ENCODE measurements at places on chromosomes 1 and 21.

DNA sequence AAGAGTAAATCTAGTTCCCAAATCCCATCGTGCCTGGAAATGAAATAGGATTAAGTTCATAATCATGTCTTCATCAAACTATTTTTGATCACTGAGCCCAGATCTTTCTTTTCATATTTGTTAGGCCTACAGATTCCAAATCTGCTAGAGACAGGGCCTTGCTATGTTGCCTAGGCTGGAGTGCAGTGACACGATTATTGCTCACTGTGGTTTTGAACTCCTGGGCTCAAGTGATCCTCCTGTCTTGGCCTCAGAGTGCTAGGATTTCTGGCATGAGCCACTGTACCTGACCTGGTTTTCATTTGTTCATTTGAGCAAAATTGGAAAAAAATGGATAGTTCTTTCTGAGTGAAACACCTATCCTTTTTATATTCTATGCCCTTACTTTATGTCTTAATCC is 28.0 kb upstream of the DIPK1A start:
- DNase-seq, result no peak

- DNase-seq, result no peak
These were observed 4.6 kb upstream of the ATP13A2 start for GRCh38 chr1:17016317-17016661.

DNA sequence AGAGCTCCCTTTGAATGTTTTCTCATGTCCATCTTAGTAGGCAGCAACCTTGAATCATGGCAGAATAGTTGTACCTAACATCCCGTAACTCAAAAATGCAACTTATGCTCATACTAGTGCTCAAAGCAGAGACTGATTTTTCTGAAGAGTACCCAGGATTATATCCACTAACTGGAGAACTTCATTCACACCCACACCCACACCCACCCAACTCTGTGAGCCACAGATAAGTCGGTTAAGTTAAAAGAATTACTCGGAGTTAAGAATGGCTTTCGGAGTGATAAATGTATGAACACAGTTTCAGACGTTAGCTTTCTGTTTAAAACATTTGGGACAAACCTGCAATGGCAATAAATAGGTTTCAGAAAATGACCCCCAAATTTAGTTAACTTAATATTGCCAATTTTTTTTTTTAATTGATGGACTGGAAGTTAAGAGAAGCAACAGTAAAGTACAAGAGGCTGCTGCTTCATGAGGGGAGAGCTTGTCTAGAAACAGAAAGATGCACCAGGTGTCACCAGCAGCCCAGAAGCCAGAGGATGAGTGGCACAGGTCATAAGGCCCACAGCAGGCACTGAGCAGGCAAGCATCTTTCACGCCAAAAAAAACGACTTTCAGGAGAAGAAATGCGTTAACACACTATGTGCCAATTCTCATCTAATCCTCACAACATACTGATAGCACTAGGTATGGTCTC is 48.4 kb upstream of the C1orf198 start:
- no peak for DNase-seq

DNA sequence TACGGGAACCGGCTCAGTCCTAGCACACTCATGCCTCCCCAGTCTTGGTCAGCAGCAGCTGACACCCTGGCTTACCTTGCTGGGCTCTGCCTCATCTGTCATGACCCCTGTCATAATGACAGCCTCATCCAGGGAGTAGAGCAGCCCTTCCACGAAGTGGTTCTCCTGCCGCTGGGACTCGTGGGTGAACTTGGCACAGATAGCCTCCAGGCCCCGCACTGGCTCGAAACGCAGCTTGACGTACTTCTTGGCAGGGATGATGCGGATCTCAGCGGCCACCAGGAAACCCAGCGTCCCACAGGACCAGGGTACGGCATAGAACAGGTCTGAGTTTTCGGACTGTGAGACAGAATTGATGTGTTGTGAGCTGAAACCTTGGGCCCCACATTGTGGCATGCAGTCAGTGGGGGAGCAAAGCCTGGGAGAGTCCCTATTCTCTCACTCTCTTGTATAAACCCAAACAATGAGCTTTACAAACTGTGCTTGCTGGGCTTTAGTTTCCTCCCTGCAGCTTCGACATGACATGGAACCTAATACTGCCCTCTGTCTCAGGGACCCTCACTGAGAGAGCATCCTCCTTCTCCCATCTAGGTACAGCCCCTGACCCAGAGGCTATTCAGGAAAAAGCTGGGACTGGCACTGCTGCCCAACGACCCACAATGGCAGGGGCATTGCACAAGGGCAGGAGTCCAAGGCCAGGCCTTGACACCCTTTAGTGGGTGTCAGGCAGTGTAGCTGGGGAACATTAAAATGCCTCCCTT is 15.5 kb downstream of the DHCR24 start:
- DNase-seq, result no peak

DNA sequence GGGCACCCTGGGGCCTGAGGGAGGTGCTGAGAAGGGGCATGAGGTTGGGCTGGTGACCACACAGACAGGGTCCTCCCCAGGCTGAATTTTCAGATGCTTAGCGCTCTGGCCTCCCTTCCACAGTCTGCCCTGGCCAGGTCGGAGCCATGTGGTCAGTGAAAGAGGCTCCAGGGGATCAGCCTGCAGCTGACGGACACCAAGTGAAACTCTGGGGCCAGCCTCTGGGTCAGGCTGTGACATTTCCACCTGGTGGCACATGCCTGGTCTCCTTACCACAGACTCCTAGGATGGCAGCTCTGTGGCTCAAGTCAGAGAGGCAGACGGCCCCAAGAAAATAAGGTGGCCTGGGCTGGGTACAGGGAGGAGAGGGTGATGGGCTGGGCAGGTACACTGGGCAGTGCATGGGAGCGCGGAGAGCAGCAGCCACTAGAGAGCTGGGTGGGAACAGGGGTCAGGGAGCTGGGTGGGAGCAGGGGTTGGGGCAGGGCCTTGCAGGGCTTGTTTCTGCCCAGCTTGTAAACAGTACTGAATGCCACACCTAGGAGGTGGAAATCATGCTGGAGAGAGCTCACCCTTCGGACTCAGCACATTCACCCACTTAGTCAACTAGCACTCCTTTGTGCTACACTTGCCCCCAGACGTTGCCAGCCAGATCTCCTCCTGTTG is 20.7 kb upstream of the ADARB1 start:
- no peak for DNase-seq

DNA sequence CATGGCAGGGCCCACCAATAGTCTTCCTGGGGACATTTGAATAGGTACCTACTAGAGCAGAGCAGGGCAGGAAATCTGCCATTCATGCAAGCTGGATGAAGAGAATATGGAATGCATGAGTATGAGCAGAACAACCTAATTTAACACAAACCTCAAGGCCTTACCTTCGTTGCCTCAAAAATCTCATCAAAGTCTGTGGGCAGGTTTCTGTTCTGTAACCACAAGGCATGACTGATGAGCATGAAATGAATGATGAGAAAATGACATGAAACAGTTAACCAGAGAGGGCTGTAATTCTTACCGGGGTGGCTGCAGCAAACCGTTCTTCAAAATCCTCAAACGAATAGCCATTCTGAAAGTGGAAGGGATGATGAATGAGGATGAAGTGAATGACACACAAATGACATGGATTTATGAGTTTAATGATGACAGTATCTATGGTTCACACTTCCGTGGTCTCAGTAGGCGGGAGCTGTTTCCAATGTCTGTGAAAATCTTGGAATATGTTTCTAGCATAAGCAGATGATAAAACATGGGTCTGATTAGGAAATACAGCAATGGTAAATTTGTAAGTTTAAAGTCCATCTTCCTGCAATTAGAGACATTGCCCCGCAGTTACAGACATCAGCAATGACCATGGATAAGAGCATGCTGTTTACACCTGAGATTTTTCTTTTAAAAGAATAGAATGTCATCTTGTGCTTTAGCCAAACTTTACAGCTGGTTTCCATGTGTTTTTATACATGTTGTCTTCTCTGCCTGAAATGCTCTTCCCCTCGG is 67.6 kb upstream of the C8B start:
- no peak for DNase-seq

GRCh38 chr1:108190686-108191416 is 9.3 kb downstream of the SLC25A24 start:
- no peak for DNase-seq

GRCh38 chr21:39531840-39532239 is 80.1 kb downstream of the SH3BGR start:
- DNase-seq, result no peak

- no peak for DNase-seq
These were observed 1.0 kb downstream of the RNF223 start for GRCh38 chr1:1072849-1073742.

- no peak for DNase-seq
These were observed 39.4 kb downstream of the LTN1 start for GRCh38 chr21:28953247-28953646.

DNA sequence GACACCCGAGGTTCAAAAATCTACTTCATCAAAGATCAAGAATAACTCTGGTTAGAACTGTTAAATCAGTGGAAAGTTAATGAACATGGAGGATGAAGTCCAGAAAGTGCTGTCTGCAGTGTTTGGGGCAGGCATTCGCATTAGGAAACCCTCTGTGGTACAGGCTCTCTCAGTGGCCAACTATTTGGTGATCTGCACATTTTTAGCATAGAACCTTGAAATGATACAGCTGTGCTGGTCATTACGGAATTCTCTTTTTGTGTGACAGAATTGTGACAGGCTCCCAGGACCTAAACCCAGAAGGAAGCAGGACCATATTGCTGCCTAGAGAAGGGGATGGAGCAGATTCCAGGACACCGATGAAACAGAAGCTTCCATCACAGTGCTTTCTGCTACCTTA is 89.0 kb downstream of the SLC45A1 start:
- no peak for DNase-seq

DNA sequence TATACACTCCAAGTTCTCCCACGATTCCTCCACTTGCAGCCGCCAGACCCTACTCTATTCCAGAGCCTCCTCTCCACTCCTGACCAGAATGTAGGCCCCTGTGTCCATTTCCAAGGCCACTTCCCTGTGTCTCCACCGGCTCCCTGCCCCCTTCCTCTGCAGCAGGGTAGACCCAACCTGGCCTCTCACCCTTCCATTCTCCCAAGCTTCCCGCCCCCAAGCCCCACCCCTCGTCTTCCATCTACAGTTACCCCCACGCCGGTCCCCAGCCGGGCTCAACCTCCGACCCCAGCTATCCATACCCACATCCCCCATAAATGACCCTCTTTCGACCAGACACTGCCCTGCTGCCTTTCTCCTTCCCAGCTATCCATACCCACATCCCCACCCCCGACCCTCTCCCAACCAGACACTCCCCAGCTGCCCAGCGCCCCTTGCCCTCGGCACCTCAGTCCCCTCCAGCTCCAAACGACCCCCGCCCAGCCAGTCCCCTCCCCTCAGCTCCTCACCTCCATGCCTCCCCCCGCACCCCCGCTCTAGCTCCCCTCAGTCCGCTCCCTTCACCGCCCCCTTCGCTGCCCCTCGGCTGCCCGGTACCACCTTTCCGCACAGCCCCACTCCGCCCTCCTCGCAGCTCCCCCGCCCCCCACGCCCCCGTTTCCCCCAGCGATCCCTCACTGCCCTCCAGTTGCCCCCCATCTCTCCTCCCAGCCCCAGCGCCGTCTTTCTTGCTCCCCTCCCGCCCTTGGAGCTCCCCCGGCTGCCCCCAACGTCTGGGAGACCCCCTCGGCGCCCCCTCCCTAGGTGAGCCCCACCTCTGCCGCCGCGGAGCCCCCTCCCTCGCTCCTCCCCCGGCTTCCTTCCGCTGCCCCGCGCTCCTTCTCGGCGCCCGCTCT is 670 bp downstream of the RAB3B start:
- DNase-seq, result no peak

DNA sequence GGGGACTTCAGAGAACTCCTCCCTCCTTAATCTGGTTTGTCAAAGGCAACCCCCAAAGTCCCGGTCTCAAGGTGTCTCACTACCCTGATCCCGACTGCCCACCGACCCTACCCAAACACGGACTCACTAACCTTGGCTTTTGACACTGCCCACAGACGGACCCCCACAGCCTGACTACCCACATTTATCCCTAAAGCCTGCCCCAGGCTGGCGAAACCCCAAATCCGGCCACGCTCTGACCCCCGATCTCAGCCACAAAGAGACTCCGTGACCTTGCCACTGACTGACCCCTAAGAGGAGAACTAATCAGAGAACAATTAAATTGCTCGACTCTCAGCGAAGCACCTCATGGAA is 5.2 kb downstream of the ID3 start:
- no peak for DNase-seq

- no peak for DNase-seq
These were observed 24.1 kb upstream of the EGLN1 start for GRCh38 chr1:231446138-231446537.

GRCh38 chr1:98336472-98337083 is 324.9 kb upstream of the SNX7 start:
- no peak for DNase-seq

- DNase-seq, result no peak
These were observed 13.1 kb upstream of the NHLH2 start for GRCh38 chr1:115854005-115854404.

DNA sequence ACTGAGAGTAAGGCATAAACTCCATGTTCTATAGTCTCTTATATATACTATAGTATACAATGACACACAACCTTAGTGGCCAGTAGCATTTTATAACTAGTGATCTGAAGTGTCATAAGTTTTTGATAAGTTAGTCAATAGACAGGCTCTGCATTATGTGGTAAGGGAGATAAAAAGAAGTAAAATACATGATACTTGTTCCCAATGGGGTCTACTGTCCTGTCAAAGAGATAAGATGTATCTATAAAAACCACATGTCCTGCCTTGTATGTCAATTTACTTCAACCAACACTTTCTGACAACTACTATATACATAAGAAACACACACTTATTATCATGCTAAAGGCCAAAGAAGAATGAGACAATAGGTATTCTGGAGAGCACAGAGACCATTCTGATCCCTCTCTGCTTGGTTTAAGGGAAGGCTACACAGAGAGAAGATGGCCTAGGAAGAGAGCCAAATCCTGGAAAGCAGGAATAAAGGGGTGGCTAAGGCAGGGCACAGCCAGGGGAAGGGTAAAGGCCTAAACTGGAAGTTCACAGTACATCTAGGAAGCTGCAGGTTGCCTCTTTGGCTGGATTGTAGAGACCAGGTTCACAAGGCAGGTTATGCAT is 91.4 kb downstream of the LYST start:
- DNase-seq, result no peak

DNA sequence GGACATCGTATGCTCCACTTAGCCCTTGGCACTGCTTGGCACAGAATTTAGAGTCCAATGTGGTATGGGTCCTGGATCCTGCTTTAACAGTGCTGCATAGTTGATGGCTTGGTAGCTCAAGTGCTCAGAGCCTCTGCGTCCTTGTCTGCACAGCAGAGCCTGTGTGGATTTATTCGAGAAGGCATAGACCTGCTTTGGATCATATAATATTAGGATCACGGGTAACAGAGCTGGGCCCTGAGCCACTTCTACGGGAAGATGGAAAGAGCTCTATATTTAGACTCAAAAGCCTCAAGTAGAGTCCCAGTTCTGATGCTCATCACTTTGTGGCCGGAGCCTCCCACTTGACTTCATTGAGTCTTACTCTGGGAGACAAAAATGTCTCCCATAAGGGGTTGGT is 164.4 kb upstream of the EDN2 start:
- DNase-seq, result no peak

DNA sequence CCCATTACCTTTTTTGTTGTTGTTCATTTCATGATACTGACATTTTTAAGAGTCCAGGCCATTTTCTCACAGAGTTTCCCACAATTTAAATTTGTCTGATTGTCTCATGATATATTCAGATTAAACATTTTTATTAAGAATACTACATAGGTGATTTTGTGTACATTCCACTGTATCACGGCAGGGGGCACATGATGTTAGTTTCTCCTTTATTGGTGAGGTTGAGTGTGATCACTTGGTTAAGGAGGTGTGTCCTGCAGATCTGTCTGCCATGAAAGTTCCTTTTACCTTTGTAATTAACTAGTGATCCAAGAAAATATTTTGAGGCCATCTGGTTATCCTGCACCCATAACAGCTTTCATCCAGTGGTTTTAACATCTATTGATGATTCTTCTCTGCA is 11.8 kb downstream of the RTCA start:
- no peak for DNase-seq

All from NCI-H1092 (cell line).